ENCODE measurements at places on chromosomes 12 and 14.

- DNase-seq, result no peak
Measured at GRCh38 chr12:101231636-101232035, 21.6 kb upstream of the SLC5A8 start.

DNA sequence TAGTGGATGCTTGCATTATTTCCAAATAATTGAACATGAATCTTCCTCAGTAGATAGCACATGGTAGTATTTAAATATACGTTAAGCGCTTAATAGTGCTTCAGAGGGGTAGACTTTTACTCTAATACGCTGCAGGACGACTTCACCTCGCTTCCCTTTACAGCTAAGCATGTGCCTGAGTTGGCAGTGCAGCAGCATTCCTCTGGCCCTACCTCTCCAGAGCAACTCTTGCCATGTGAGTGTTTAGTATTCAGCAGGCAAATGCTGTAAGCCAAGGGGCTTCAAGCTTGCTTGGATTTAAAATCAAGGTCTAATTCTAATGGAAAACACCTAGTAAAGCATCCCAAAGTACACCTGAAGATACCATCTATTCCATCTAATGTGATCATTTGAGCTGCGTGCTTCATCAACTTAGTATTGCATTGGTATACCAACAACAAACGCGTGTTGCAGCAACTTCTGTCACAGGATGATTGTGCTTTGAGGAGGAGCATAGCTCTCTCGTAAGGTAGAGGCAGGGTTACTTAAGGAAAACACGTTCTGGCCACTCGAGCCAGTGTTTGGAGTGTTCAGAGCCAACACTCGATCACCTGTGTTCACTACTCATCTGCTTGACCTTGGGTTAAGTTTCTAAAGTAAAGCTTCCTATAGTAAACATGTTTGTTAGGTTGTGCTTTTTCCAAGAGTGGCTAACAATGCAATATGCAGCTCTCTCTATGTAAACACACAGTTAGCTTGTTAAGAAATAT is 60.6 kb downstream of the PIWIL1 start:
- no peak for DNase-seq

DNA sequence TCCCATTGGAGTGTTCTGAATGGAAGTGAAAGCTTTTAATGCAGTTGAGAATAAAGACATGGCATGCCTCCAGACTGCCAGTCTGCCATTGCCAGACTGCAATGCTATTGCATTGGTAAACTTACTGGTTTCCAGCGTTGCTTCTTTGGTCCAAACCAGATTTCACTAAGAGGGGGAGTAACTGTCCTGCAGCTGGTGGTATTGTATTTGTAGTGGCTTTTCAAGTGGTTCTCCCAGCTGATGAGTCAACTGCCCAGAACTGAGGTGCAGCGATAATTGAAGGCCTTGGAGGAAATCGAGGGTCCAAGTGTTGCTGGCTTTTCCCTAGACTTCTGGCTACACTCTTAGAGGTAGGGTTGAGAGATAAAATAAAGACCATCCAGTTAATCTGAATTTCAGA is 31.9 kb downstream of the ERG28 start:
- no peak for DNase-seq

GRCh38 chr12:113439301-113439597 is 17.1 kb downstream of the SDSL start:
- DNase-seq, result no peak
